ENCODE measurements at places on chromosomes 3 and 15.

- DNase-seq, result no peak
These were observed 24.8 kb upstream of the RBMS3 start for GRCh38 chr3:29255854-29256696.

DNA sequence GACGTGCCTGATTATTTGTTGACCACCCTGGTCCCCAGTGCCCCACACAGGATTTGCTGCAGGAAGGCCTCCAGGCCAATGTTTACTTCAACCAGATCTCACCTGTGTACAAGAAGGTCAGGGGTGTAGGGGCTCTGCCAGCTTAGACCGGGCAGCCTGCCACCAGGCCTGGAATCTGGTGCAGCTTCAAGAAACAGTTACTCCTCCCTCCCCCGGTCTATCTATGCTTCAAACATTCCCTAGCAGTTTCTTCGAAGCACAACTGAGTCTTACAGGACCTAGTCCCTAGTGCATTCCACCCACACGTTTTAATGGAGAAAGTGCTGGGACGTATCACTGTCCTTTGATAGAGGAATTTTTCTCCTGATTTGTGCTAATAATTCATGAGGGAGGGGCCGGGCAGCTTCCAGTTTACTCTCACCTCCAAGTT is 8.0 kb downstream of the SH3BP5 start:
- DNase-seq, result no peak

DNA sequence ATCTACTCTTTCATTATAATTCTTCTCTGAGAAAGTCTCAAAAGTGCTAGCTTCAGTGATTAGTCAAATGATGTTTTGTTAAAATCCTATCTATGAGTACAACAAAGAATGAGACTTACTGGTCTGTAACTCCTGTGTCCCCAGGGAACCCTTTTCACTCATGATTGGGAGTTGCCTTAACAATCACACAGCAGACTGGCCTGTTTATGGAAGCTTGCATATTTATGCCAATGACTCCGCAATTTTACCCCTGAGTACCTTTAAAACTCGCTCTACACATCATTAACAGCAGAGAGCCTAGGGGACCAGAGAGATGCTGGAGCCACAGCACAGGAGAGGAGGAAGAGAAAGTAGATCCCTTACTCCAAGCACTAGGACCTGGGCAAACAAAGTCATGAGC is 628.1 kb downstream of the IGSF11 start:
- DNase-seq, result peak; percentile 0

DNA sequence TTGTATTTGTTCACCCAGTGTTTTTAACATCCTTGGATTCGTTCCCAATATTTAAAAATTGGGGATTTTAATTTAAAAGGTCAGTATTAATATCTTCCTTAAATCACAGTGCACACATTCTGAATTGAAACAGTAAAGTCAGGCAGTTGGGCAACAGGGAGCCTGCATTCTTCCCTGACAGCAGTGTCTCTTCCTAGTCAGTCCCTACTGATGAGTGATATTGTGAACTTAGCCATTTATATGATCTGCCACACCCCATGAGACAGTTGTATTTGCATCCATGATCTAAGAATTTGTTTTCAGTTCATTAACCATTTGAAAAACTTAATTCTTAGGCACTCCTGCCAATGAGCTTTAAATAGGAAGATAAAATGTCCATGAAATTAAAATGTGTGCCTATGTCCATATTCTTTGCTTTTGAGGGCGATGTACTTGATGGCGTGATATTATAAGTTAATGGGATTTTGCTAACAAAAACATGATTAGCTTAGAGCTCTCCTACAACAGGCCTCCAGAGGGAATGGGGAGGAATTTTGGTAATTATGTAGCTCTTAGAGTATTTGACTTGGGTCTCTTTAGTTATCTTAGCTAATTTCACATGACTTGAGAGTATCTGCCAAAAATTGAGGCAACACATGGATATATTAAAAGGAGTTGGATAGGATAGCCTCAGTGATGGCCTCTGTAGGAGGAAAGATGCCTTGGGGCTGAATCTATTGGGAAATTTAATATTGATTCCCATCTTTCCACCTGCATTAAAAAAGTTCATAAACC is 219.3 kb downstream of the PTPRG start:
- no peak for DNase-seq

GRCh38 chr15:90685591-90686434 is 31.3 kb upstream of the BLM start:
- DNase-seq, result no peak

- no peak for DNase-seq
These were observed 278.4 kb downstream of the SUCLG2 start for GRCh38 chr3:67375976-67376375.

GRCh38 chr3:155244216-155244615 is 49.3 kb downstream of the STRIT1 start:
- no peak for DNase-seq

- DNase-seq, result no peak
These were observed 136.3 kb downstream of the LRRC28 start for GRCh38 chr15:99387421-99388168.

DNA sequence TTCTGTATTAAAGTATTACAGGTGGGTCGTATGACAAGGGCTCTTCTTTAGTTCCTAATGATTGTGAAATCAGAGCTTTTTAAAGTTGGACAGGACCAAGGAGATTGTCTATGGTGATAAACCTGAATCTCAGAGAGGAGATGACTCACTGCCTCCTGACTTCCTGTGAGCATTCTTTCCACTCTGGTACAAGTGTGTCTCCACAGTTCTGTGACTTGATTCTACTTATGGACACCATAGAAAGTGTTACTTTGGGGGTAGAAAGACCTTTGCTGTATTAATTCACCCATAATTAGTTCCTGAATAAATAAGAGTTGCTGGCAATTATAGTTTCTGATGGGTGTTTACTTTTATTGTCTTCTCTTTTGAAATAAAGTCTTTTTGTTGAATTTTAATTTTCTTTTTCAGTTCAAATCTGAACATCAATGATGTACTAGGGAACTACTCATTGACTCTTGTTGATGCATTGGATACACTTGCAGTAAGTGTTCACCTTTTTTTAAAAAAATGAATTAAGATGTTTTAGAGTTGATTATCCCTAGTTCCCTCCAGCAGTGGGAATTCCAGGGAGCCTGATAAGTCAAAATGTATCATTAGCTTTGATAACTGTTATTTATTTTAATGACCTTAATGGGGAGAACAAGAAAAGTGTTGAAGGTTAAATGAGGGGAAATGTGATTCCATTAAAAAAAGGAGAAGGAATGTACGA is 7.4 kb downstream of the EDEM1 start:
- no peak for DNase-seq

DNA sequence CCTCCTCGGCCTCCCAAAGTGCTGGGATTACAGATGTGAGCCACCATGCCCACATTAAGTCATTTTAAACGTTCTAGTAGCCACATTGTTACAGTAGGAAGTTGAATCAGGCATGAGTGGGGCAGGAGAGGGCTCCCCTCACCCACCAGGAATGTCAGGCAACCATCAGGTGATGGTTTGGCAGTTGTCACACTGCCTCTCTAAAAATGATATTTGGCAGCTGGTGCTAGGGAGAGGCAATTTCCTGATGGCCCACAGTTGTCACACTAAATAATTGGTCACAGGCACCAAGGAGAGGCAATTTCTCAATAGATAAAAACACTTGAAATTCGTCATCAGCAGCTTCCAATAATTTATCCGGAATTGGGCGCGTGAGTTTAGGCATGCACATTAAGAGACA is 79.2 kb upstream of the ABHD2 start:
- DNase-seq, result no peak

DNA sequence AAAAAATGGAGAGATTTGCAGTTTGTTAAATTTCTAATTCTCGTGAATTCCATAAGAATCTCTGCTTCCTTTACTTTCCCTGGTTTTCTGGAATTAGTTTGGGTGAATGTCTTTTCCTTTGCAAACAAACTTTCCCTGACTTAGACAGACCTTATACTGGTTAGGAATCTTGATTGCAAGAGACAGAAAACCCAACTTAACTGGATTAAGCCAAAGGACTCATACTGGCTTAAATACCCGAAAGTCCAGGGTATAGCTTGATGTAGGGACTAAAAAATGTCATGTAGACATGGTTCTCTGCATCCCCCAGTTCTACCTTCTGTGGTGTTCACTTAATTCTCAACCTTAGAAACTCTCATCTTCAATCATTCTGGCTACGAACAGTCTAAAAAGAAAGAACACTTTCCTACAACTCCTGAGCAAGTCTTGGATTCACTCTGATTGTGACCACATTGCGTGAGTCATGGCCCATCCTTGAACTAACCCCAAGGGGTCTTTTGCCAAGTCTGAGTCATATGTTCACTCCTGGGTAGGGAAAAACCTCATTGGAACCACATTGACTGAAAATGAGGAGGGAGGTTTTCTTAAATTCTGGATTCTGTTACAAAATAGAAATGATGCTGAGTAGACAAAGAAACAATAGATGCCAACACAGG is 136.0 kb upstream of the DAZL start:
- no peak for DNase-seq

GRCh38 chr3:143535994-143536784 is 312.1 kb downstream of the SLC9A9 start:
- no peak for DNase-seq

DNA sequence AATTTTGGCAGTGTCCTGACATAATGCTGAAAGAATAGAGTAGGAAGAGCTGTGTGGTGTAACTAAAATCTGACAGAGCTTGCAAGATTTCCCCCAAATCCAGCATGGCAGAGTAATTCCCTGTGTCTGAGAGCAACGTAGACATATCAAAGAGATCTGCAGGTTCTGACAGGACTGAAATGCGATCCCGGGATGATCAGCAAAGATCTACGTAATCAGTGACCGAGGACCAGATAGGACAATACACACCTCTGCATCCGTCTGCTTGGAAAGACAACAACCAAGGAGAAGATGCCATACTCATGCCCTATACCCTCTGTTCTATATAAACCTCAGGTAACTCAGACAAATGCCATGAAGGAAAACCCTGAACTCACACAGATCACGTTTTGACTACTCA is 26.6 kb upstream of the SYNPR start:
- no peak for DNase-seq

GRCh38 chr15:60179786-60180391 is 175.8 kb downstream of the FOXB1 start:
- DNase-seq, result no peak

DNA sequence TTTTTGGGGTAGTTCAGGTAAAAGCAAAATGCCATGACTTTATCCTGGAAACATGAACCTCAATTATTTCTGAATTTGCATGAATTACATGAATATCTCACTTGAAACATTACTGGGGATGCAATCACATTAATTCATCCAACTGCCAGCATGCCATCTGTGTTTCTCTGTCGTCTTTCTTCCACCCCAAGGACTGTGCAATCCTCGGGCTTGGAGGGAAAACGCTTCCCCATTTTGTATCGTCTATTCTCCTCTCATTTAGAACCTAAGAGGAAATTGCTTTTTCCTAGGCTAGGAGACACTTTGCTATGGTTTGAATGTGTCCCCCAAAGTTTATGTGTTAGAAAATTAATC is 109.4 kb downstream of the SQOR start:
- no peak for DNase-seq

DNA sequence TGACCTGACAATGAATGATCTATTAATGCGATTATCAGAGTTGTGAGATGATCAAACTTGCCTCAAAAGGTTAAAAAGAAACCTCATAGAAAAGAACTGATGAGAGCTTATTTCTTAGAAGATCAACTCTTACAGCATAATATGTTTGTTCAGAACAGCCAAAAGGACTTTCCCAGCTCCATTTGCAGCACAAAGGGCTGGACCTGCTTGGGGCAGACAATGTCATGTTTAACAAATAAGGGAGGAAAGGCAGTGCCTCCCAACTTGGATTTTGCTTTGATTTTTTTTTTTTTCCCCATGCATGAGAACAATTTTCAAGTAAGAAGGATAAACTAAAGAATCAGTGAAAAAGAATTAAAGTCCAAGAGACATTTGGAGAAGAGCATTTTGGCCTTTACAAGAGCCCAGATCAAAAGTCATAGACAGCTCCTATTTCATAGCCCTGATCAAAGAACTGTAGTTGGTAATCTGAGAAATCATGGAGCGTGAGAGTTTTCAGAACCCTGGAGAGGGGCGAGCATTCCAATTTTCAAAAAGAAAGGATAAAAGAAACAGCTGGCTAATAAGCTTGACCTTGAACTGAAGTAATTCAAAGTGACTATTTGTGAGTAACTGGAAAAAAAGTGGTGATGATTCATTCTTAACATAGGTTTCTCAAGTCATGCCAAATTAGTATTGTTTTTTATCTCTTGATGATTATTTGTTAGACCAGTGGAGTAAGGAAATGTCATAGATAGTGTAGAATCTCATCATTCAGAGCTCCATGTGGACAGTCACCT is 136.0 kb upstream of the CFAP20DC start:
- DNase-seq, result peak; percentile 76

DNA sequence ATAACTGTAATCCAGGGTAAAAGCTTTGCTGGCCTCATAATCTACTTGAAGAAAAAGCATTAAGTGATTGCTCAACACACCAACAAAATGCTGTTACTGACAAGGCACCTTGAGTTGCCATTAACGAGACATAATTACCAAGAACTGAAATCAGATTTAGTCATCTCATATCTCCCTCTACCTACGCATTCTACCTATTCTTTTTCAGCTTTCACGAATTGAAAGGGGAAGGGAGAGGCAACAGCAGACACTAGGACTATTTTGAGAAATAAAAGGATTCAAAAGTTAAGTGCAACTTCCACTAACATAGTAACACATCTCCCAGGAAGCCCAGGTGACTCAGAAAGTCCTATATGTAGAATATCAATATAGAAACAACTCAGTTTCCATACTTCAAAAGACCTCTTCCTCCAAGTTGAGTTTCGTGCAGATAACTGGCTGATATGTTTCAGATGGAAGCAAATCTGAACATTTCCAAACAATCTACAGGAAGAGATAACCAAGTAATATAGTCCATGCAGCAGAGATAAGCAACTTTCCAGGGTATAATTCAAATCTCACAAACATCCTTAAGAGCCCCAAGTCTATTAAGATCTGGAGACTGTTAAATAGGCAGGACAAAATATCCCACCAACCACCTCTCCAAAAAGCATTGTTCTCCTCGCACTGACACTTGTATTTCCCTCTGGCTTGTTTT is 1.9 kb downstream of the OSBPL10 start:
- DNase-seq, result no peak

DNA sequence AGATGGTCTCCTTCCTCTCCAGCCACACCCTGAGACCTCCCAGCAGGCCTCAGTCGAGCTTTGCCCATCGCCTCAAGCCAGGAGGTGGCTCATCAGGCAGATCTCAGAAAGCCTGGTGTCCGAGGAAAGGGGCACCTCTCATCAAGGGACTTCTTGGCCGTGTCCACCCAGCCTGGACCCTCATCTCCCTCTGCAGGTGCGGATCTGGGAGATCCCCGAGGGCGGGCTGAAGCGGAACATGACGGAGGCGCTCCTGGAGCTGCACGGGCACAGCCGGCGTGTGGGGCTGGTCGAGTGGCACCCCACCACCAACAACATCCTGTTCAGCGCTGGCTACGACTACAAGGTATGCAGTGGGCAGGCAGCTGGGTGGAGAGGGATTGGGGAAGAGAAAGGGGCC is 110.2 kb downstream of the ANP32A start:
- DNase-seq, result no peak

- no peak for DNase-seq
These were observed 29.8 kb upstream of the PLA2G4E start for GRCh38 chr15:42050484-42051255.
